ENCODE measurements at places on chromosomes 7 and 10. TPM values are rescaled to one million over a fixed set of nuclear protein-coding genes. Genes with fewer than 3 reads are reported as not detected.

CALML3 gene
- not detected for total RNA-seq

PSTK gene
- 3.2 TPM for total RNA-seq

CACNB2 gene
- total RNA-seq: 0.23 TPM

UNCX gene
- not detected for total RNA-seq

KIFBP gene
- 14.5 TPM for total RNA-seq

CYP3A7 gene
- not detected for total RNA-seq

MALRD1 gene
- total RNA-seq: not detected

STYXL1 gene
- 30.2 TPM for total RNA-seq

PNLIP gene
- total RNA-seq: not detected

TFPI2 gene
- total RNA-seq: not detected

LBX1 gene
- not detected for total RNA-seq

GRID2IP gene
- total RNA-seq: not detected

TCF7L2 gene
- 0.39 TPM for total RNA-seq

CHCHD1 gene
- 31.9 TPM for total RNA-seq

ARHGEF5 gene
- 11.9 TPM for total RNA-seq

MCM7 gene
- total RNA-seq: 353 TPM

PRKAG2 gene
- 15.7 TPM for total RNA-seq

CFAP70 gene
- 0.25 TPM for total RNA-seq

FGFBP3 gene
- 1.3 TPM for total RNA-seq

CALHM1 gene
- total RNA-seq: 0.25 TPM

EPDR1 gene
- total RNA-seq: 0.20 TPM

ZNF727 gene
- 0.11 TPM for total RNA-seq

TACC2 gene
- not detected for total RNA-seq

FAM131B gene
- total RNA-seq: 0.48 TPM

SEMA3D gene
- total RNA-seq: not detected

UFSP1 gene
- 2.9 TPM for total RNA-seq

DPYSL4 gene
- total RNA-seq: 11.8 TPM

AGR2 gene
- not detected for total RNA-seq

GPR26 gene
- not detected for total RNA-seq

NUTM2D gene
- total RNA-seq: 2.5 TPM

OAT gene
- total RNA-seq: 31.2 TPM

FRAT1 gene
- total RNA-seq: 5.0 TPM

HERPUD2 gene
- 33.9 TPM for total RNA-seq

PRXL2A gene
- 11.5 TPM for total RNA-seq

RARRES2 gene
- not detected for total RNA-seq

RHOBTB1 gene
- total RNA-seq: not detected

CYP2E1 gene
- total RNA-seq: 0.39 TPM

SERPINE1 gene
- 0.27 TPM for total RNA-seq

IFIT1 gene
- 3.5 TPM for total RNA-seq

ACSM6 gene
- not detected for total RNA-seq

FZD8 gene
- 0.41 TPM for total RNA-seq

SPAM1 gene
- not detected for total RNA-seq

RBM20 gene
- 0.09 TPM for total RNA-seq

GPR85 gene
- total RNA-seq: not detected

LRRD1 gene
- not detected for total RNA-seq

CALU gene
- 44.2 TPM for total RNA-seq

TWIST1 gene
- total RNA-seq: 0.18 TPM

CCL26 gene
- total RNA-seq: not detected
